ENCODE measurements at places on chromosomes 1 and 21.

GRCh38 chr1:37474697-37475379 is 458 bp downstream of the ZC3H12A start:
- no peak for DNase-seq

- no peak for DNase-seq
These were observed 179.6 kb upstream of the CAMK1G start for GRCh38 chr1:209403921-209404320.

DNA sequence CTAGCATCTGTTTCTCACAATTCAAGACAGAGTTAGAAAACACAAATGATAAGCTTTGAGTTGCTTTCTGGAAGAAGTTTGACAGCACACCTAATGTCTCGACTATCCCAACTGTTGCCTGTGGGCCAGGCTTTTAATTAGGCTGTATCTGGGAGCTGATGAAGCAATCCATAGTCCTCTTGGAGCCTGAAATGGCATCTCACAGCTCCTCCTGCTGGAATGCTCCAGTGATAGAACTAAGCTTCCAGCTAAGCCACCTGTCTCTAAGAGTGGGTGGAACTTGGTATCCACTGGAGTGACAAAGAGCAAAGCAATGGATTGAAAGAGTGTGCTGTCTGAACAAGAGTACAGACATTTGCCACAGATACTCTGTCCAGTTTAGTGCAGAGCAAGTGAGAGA is 605.3 kb upstream of the NR5A2 start:
- no peak for DNase-seq

- DNase-seq = no peak
These were observed 86.1 kb upstream of the ZNF326 start for GRCh38 chr1:89908672-89909436.

- DNase-seq = no peak
These were observed 6.4 kb downstream of the GABRD start for GRCh38 chr1:2025491-2025981.

DNA sequence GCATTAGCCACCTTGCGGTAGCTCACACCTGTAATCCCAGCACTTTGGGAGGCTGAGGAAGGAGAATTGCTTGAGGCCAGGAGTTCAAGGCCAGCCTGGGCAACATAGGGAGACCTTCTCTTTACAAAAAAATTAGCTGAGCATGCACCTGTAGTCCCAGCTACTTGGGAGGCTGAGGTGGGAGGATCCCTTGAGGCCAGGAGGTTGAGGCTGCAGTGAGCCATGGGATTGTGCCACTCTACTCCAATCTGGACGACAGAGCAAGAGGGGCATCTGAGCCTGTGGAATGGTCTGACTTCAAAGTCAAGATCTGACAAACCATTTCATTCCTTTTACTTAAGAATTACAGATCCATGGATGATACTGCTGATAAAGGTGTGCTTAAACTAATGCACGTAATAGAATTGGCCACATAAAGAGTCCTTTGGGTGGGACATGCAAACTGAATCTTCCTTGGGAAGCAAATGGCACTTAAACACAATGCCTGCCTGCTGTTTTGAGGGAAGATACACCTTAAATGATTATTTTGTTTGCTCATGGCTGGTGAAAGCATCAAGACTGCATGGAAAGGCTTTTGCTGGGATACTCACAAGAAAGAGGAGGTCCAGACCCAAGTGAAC is 2.5 kb upstream of the TMEM201 start:
- no peak for DNase-seq

DNA sequence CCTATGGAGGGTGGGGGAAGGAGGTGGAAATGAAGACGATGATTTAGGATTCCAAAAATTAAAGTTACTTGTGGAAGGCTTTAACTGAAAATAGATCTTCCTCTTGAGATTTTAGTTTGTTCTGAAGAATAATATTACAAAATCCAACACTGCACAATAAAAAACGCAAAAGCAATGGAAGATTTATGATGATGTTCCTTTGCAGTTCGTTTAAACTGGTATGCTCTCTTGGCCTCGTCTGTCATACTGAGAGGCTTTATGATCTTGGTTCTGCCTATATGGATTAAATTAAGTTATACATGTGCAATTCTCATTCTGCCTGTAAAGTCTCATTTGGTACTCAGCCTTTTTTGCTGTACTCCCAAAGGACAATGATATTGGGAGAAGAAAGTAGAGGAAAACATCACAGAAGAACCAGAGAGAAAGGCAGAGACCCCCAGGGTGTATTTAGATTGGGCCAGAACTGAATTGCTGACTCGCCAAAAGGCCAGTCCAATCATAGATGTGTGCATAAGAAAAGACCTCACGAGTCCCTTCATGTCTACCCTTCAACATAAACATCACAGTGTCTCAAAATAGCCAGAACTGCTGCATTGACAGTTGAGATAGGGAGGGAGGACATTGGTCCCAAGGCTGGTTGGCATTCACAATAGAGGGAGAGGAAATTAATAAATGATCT is 188.6 kb downstream of the GREM2 start:
- DNase-seq = no peak

DNA sequence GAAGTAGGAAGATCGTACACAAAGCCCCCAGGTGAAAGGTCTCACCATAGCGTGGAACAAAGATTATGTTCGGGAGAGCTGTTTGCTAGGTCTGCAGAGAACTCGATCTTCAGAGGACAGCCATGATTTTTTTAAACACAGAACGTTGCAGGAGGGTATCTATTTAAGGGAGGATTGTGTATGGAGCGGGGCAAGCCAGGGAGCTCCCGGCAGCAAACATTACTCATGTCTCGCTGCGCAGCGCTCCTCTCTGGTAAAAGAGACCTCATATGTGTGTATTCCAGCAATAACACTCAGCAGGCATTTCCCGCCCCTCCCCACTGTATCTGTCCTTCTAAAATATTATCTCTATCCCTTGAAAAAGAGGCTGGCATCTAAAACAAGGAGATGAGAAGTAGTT is 2.7 kb downstream of the GLIS1 start:
- DNase-seq = no peak

DNA sequence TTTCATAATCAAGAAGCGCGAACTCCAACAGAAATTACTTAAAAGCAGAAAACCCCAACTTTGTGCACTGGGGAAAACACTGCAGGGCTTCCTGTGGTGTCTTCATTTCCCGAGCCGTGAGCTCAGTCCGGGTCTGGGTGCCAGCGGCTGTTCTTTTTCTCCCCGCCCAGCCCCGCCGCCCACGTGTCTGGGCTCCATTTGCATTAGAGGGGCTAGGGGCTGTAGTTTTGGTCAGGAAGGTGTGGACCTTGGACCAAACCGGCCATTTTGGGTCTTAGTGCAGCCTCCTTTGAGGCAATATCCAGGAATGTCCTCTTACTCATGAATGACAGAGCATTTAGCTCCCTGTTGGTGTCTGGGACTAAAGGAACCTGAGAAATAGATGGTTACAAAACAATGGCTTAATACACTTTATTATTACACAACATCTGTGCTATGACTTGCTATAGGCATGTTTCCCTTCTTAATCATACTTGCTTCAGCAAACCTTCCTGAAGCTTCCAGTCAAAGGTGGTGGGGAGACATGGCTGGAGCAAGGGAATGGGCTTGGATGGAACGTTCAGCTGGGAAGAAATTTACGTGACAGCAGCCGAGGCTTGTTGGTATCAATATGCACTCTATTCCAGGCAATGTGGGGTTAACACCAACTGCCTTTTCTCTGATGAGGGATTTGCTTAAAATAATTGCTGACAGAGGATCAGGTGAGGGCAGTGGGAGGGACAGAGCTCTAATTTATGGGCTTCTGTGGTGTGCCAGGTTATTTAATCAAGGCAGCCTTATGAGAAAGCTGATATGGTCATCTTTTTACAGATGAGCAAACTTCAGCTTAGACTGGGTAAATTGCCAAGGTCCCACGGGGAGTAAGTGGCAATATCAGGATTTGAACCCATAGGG is 1.1 kb downstream of the AGTRAP start:
- DNase-seq = no peak

- DNase-seq = no peak
These were observed 2.0 kb upstream of the COQ8A start for GRCh38 chr1:226937940-226938725.
